CD4-positive, alpha-beta T cell treated with Interleukin-15 for 1 hour (primary cell): ENCODE measurements at places on chromosomes 7 and 10.

DNA sequence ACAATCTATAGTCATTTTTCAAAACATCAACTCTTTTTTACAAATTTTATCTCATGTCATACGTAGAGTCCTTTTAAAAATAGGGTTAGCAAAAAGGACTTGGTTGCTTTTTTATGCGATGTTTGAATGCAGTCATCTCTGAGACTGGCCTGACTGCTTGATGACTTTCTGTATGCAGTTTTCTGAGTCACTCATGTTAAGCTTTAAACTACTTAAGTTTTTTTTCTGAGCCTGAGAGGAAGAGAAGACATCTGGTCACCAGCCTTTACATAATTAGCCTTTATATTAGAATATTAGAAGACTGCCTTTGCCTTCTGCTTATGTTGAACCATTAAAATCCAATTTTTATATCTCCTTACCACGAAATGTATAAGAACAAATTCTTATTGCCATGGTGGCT lies 834.4 kb upstream of the MBL2 start:
- DNase-seq = no peak

GRCh38 chr10:108850138-108850854 lies 1073.0 kb downstream of the XPNPEP1 start:
- no peak for DNase-seq

DNA sequence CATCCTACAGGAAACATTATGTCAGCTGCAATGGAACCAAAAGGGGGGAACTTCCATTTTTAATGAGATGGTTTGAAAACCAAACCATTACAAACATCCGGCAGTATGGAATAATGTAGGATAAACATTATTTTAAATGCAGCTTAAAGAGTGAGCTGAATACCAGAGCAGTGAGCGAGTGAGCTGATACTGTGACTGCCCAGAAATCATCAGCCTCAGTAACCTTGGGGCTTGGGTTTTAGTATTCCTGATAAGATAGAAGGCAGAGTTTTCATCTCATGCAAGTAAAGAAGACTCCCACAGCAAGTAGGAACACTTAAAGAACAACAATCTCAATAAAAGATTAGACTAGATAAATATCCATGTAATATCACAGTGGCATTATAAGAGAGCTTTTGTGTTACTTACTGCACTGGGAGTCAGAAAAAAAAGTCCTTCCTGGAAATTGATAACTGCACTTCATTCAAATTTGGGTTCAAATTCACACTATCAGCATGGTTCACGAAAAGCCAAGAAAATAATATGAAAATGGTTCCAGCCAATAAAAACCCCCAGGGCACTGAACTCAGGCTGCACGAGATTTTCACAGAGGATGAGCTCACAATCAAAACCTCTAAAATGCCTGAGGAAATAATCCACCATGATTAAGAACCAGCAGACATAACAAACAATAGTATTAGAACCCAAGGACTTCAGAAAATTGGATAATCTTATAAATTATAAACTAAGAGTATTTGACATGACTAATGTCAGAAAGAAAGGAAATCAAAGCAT lies 115.7 kb downstream of the MTPAP start:
- DNase-seq = no peak

- DNase-seq = no peak
Observed at GRCh38 chr10:20271490-20271889, 455.3 kb downstream of the PLXDC2 start.

GRCh38 chr10:97849103-97849686 lies 448 bp upstream of the GOLGA7B start:
- no peak for DNase-seq

GRCh38 chr10:71269301-71270288 lies 49.5 kb upstream of the SLC29A3 start:
- no peak for DNase-seq

- DNase-seq = no peak
Observed at GRCh38 chr10:127298381-127298780, 102.0 kb upstream of the INSYN2A start.

DNA sequence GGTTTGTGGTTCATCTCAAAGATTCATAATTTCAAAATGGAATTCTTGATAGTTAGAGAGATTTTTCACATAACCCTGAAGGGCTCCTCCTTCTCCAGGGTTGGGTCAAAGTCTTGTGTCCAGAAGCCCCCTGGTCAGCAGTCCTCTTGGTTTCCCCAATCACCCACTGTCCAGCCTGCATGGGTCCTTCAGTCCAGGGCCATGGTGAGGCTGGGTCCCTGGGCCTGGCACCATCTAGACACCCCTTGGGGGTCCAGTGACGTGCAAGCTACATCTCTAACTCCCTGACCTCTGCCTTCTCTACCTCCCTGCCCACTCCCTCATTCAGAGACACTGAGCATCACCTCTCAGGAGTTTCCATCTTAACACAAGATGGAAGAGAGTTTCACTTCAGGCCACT lies 26.1 kb downstream of the ANXA8 start:
- no peak for DNase-seq

- no peak for DNase-seq
Observed at GRCh38 chr7:128215739-128216138, 25.3 kb upstream of the LEP start.

GRCh38 chr7:143487061-143487460 lies 9.4 kb downstream of the TAS2R41 start:
- DNase-seq = no peak

GRCh38 chr10:112775381-112775780 lies 174.7 kb upstream of the TCF7L2 start:
- DNase-seq = no peak

DNA sequence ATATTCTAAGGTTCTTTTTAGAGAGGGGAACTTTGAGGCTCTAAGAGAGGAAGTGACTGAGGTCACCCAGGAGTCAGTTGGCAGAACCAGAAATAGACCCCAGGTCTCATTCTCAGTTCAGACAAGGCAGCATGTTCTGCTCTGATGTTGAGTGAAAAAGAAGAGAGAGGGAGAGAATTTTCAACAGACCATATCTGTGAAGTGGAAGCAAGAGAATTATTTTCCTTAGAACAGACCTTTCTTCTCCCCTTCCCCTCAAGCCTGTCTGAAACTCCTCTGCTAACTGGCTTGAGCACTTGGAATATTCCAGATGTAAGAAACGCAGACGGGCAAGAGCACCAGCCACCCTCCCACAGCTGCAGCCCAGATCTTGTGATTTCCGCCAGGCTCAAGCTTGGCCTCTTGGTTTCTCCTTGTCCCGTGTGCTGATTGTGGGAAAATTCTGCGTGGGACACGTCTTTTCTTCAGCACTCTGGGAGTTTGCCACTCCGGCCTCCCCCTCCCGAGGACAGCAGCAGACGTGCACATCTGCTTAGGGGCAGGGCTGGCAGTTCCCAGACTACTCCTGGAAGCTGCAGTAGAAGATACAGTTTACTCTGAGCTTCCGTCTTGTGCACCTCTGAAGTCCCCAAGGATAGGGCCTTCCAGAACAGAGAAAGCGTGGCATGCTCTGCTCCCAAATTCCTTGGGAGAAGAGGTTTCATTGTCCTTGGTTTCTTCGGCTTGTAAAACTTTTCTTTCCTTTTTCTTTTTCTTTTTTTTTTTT lies 22.7 kb upstream of the IKZF1 start:
- DNase-seq = peak; percentile 30

- no peak for DNase-seq
Observed at GRCh38 chr10:62073429-62073828, 171.9 kb downstream of the ARID5B start.

- DNase-seq = peak; percentile 73
Observed at GRCh38 chr7:44633254-44634186, 27.1 kb downstream of the OGDH start.

DNA sequence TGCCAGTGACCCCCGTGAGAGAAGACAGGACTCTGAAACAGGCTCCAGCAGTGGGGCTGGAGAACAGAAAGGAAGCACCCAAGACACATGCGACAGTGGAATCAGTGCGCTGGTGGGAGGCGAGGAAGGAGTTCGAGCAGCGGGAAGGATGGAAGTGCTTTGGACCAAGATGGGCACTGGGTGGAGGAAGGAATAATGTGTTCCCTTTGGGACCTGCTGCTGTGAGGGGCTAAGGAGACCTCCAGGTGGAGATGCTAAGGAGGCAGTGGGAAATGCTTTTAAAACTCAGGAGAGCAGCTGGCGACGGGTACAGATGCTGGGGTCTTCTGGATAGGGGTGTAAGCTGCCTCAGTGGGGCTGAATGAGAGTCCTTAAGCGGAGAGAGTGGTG lies 109.7 kb upstream of the ANLN start:
- DNase-seq = no peak

DNA sequence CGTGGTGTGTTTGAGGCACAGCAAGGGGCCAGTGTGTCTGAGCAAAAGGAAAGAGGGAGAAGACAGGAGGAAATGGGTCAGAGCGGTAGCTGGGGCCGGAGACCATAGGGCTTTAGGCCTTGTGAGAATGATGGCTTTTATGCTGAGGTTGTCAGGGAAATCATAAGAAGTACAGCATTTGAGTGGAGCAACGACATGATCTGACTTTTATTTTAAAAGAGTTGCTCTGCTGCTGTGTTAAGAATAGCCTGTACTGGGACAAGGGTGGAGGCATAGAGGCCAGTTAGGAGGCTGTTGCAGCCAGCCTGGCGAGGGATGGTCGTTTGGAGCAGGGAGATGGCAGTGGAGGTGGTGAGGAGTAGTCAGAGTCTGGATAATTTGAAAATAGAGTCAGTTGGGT lies 174.3 kb downstream of the SNX10 start:
- no peak for DNase-seq

GRCh38 chr7:42250411-42250810 lies 13.4 kb upstream of the GLI3 start:
- DNase-seq = no peak

DNA sequence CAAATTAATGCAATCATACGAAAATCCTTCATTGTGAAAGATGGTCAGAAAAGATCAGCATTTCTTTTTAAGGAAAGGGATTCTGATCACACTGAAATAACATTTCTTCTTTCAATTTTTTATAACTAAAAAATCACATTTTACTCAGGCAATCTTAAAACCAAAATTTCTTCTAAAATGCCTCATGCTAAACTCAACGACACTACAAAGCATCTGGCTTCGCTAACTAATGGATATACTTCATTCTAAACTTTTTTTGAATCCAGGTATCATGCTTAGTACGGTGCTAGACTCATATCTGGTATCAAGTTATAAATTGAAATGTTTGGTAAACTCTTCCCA lies 100.4 kb downstream of the CUBN start:
- no peak for DNase-seq

- no peak for DNase-seq
Observed at GRCh38 chr10:69668721-69669120, 38.7 kb downstream of the FAM241B start.

DNA sequence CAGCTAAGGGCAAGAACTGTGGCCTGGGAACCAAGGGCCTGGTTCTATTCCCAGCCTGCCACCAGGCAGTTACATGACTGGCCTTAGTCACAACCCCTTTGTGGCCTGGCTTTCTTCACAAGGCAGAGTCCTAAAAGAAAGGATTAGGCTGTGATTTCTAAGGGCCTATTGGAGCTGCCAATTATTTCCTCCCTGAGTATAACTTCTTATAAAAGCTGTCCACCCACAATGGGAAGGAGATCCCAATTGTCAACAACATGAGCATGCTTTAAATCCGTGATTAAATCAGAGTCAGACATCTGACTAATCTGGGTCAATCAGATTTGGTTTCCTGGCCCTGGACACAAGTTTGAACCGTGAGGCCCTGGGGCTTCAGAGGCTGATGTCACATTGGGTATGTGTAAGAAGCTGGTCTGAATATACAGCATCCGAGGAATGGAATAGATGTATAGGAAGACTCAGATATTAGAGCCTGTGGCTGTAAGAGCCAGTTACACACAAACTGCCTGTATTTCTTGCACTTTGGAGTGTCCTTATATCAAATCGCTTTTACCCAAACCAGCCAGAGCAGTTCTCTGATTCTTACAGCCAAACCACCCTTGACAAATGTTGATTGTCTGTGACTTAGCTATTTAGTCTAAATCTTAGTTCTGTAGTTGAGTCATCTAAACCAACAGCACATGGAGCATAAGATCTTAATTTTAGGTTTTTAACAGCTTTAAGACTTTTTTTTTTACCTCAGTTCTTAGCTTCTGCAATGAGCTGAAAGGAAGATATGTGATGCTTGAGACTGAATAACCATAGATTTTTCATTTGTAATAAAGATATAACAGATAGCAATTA lies 61.3 kb downstream of the ABCB4 start:
- DNase-seq = no peak

GRCh38 chr10:118241229-118242137 lies 100.6 kb downstream of the FAM204A start:
- DNase-seq = peak; percentile 49

GRCh38 chr7:106485031-106485551 lies 175.9 kb downstream of the CCDC71L start:
- DNase-seq = no peak

- no peak for DNase-seq
Observed at GRCh38 chr10:49165821-49166483, 22.2 kb downstream of the TMEM273 start.

DNA sequence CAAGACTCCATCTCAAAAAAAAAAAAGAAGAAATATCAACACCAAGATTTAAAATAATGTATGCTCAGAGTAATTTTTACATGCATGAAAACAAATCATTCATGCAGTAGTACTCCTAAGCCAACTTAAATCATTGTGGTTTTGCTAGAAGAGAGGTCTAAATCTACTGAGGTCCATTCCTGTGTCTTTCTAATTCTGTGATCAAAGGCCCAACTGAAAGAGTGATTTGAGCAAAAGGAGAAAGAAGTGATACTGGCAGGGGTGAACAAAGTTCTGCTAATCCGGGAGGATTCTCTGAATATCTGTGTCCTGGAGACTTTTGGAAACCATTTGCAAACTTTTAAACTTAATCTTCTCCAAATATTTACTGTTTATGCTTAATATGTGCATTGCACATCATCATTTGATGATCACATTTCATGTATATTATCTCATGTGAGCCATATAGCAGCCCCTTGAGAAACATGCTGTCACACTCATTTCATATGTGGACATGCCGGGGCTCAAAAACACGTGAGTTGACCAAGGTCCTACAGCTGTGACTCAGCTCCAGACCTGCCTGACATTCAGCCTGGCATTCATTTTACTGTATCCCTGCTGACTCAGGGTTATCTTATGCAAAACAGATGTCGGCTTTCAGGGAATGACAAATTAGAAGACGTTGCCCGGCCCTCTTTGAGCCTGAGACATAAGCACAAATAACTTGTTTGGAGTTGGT lies 76.4 kb downstream of the FAM107B start:
- DNase-seq = no peak

DNA sequence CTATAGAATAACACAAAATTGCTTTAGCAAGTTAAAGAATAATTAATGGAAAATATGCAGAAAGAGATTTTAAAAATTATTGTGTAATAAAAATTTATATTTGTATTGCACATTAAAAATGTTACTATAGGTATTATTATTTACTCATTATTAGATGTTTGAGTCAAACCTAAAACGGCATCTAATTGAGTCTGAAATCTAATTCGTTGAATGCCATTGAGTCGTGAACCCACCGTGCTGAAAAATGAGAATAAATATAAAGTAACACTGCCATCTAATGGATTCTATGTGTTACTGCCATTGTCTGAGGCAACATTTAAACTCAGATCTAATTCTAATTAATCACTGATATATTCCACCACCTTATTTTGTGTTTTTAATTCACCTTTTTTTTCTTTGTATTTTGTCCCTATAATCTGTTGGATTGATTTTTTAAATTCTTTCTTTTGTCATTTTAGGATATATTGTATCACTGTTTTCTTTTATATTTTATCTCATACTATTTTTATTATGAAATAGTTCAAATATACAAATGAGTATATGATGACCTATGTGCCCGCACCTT lies 62.2 kb downstream of the SAMD9 start:
- no peak for DNase-seq
